ENCODE measurements at places on chromosomes 5 and 9.

DNA sequence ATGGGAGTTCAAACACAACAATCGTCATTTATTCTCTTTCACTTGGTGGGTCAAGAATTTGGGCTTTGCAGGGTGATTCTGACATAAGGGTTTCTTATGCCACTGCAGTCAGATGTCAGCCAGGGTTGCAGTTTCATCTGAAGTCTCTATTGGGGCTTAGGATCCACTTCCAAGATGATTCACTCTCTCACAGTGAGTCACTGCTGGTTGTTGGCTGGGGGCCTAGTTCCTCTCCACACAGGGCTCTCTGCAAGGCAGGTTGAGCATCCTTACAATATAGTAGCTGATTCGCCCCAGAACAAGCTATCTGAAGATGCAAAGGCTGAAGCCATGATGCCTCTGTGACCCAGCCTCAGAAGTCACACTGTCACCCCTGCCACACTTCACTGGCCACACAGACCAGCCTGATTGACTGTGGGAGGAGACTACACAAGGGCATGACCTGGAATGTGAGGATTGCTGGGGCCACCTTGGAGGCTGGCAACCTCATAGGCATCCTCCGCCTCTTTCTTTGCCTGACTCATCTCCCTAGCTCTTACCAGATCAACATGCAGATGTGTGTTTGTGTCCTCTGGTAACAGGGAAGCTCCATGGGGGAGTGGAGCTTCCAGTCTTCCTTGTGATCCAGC lies 4.5 kb upstream of the CARD19 start:
- no peak for DNase-seq

DNA sequence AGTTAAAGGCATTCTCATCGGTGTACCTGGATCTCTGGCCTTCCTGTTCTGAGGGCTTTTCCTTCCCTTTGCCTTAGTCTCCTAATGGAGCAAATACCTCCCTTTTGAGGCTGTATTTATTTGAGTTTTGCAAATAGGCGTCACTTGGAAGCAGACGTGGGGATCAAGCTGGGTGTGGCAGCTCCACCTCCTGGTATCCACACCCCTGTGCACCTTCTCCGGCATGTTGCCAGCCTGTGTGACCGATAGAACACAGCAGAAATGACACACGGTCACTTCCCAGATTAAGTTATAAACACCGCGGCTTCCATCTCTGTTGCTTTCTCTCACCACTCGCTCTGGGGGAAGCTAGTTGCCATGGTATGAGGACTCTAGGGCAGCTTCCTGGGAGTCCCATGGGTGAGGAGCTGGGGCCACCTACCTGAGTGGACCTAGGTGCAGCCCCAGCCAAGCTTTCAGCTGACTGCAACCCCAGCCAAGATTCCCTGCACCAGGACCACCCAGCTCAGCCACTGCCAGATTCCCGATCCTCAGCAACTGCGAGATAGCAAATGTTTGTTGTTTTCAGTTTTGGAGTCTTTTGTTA lies 214.4 kb upstream of the MVB12B start:
- no peak for DNase-seq

DNA sequence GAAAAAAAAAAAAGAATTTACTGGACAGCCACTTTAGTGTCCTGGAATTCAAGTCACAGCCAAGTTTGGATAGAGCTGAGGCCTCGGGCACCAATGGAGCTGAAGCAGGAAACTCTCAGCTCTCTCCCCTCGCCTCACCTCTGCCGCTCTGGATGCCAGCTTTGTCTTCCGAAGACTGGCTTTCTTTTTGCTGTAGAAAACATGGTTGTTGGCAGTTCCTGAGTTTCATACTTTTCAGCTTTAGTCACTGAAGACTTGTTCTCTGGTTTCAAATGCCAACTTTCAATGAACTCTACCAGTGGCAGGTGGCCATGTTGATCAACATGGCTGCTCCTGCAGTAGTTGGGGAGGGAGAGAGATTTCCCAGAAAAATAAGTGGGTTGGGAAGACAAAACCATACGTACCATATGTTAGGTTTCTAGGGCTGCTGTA lies 142.2 kb downstream of the SNX18 start:
- DNase-seq = no peak

DNA sequence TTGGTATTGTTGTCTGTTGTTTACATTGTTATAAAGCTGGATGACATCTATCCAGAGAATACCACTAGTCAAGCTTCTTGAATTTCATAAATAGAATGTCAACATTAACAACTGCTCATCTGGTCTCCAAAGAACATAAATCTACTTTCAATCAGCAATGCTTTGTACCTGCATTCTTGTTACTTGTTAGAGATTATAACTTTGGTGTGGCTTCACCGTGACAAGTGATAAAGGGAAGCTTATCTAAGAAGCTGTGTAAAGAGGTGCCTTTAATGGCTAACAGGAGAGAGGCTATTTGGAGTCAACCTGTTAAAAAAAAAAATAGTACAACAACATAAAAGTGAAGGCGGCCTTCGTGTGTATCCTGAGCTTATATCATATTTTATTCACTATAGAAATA lies 41.8 kb downstream of the MUSK start:
- no peak for DNase-seq

GRCh38 chr5:57276353-57276752 lies 102.5 kb downstream of the GPBP1 start:
- DNase-seq = no peak

DNA sequence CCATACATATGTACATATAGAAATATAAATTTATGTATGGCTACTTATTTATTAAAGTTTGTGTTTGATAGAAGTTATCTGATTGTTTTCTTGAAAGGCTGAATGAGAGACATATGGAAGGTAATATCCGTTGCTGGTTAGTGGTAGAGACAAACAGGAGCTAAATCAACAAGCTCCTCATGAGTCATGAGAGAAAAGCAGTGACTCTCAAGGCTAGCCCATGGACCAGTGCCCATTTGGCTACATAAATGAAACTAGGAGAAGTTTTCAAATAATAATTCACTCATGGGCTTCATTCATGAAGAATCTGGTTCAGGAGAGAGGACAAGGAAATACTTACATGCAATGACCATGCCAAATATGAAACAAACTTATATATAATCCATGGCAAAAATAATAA lies 504.5 kb upstream of the ITGA1 start:
- no peak for DNase-seq

DNA sequence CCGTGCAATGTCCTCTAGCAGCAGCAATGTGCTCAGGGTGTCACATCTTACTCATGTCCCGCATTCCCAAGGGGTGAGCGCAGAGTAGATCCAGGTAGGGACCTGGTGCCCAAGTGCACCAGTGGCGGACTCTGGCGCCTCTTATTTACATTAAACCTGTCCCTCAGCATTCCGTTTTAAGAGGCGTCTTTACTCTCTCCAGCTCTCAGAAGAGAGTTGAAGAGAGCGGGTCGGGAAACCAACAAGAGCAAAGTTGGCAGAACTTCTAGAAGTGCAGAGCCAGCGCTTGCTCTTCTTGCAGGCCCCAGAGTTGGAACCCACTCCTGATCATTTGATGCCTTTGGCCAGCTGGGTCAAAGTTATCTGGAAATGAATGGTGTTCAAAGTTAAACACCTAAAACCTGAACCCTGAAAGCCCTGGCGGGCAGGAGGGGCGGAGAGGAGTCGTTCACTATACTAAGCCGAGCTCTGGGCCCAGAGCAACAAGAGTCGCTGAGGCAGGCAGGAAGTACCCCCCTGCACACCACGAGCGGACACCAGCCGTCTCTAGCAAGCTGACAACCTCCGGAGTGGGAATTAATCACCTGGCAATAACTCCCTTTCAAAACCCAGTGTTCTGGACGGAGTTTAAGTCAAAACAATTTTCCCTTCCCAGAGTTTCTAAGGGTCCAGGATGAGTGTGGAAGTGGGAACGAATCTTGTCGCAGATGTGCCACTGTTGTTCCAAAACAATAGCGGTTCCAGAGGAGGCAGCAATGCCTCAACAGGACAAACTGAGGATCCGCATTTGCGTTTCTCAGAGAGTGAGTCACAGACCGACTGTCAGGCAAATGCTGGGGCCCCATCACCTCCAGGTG lies 122.8 kb downstream of the TMEM161B start:
- DNase-seq = peak; percentile 37

DNA sequence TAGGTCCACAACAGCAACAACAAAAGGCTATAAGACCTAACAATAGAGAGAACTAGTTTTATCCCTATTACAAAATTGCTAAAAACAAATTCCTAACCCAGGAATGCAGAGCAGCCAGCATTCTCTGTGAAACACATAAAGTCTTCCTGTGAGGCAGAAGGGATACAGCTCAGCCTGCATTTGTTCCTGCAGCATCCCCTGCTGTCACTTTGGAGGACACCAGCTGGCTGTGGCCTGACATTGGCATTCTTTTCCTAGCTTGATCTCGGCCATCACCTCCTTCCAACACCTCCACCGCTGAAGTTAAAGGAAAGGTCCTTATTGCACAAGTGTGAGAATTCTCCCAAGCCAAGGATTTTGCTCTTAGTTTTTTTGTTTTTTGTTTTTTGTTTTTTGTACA lies 186.1 kb downstream of the SNCAIP start:
- DNase-seq = peak; percentile 27

GRCh38 chr9:134059661-134060395 lies 8.0 kb downstream of the BRD3 start:
- DNase-seq = no peak

GRCh38 chr5:116421080-116421629 lies 153.5 kb downstream of the SEMA6A start:
- no peak for DNase-seq

DNA sequence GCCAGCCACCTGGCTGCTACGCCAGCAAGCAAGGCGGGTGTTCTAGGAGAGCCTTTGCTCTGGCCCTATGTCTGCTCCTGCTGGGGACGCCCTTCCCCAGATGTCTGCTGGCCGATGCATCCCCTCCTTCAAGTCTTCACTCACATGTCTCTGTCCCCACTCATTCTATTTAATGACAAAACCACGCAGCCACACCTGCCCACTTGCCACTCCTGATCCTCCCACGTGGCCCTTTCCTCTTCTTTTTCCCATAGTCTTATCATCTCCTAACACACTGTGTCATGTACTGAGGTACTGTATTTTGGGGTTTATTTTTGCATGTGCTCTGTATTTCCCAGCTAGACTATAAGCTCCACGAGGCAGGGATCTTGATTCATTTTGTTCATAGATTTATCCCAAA lies 62.0 kb upstream of the HRH2 start:
- no peak for DNase-seq

DNA sequence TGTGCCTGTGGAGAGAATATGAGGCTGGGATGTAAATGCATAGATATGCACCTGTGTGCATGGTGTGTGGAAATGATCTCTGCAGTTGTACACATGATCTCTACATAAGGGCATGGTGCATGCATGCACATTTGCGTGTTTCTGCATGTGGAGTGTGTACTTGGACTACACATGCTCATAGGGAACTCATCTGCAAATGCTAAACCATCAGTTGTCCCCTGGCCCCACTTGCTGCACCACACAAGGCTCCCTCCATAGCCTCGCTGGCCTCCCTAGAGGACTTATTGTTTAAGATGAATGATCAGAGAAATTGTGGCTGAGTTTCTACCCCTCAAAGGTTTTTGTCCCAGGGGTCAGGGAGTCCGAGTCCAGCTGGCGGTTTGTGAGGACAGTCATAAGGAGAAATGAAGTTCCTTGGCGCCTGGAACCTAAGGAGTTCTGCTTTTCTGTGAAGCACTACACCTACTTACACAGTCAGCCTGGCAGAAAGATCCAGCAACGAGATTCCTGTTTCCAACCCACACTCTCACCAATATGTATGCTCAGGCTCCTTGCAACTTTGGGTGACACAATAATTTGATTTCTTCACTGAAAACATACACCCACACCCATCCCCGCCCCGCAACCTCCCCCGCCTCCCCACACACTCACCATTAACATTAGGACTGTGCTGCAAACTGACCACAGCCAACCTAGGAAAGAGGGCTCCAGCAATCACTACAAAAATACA lies 79.9 kb upstream of the CPEB4 start:
- no peak for DNase-seq

- no peak for DNase-seq
Observed at GRCh38 chr5:150599917-150600511, 40.4 kb upstream of the SYNPO start.

DNA sequence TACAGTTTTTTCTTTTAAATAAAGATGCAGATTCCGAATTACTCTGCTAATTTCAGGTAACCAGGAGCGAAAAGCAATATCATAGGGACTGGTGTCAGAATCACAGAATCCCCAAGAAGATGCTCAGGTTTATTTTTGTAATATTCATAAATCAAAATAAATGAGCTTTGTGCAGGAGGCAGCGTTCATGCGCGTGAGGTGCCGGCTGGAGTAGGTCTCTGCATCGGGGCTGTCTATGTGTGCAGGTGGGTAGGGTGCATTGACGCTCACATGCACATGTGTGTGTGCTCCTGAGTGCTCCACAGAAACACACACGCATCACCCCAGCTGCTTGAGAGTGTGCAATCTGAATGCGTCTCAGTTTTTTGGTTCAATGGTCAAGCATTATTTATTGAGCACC lies 226.4 kb downstream of the PBX3 start:
- DNase-seq = no peak

GRCh38 chr9:38384990-38385848 lies 7.3 kb upstream of the ALDH1B1 start:
- no peak for DNase-seq
